GM12878 (cell line): ENCODE measurements at places on chromosomes 16 and 17.

GRCh38 chr17:64131606-64132270, 1.8 kb upstream of the ERN1 start:
- no peak for DNase-seq

GRCh38 chr16:69924777-69925191, 26.4 kb upstream of the CLEC18A start:
- DNase-seq: no peak

DNA sequence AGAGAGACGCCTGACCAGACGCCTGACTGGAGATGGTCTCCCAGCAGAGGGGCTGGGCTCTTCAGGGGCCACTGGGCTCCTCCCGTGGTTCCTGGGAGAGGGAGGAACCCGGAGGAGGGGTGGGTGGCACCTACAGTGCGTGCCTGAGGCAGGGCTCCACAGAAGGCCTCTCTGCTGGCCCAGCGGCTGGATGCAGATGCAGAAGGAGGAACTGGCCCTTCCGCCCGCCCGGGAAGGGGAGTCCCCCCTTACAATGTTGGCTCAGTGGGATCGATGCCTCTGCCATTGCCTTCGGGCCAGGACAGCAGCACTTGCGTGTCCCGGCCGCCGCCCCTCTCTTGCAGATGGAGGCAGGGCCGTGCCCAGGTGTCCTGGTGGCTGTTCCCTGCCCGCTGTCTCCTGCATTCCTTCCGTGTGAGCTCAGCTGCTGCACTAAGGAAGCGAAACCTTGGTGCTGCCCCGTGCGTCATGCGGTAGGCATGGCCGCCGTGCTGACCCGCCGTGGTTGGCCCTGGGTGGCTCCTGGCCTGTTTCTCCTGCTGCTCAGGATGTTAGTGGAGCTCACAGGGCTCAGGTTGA, 15.1 kb downstream of the BAIAP2 start:
- peak; percentile 21 for DNase-seq

- no peak for DNase-seq
These were observed 45.0 kb downstream of the SOST start for GRCh38 chr17:43713494-43714162.

DNA sequence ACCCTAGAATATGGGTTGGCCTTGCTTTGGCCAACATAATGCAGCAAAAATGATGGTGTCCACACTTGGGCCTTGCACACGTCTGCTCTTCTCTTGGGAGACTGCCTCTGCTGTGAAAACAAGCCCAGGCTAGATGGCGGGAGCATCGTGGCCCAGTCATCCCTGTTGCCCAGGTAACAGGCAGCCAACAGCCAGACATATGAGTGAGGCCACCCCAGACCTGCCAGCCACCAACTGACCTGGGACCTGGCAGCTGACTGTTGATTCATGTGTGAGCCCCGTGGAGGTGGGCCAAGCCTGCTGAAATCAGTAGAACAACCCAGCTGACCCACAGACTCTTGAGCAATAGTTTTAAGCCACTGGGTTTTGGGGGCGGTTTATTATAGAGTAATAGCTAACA, 39.4 kb upstream of the CDH3 start:
- DNase-seq: no peak

DNA sequence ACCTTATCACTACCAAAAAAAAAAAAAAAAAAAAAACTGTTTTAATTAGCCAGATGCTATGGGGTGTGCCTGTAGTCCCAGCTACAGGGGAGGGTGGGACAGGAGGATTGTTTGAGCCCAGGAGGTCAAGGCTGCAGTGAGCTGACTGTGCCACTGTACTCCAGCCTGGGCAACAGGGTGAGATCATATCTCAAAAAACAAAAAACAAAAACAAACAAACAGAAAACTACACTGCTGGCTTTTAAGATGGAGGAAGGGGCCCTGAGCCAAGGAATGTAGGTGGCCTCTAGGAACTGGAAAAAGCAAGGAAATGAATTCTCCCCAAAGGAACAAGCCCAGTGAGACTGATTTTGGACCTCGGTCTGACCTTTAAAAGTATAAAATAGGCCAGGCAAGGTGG, 61.4 kb downstream of the BEAN1 start:
- DNase-seq: no peak
